Kidney glomerular epithelial cell (primary cell): ENCODE measurements at places on chromosomes 7 and 10.

GRCh38 chr7:12370249-12370648 lies 33.4 kb downstream of the VWDE start:
- no peak for DNase-seq

- DNase-seq: no peak
Observed at GRCh38 chr7:108604307-108605077, 34.8 kb downstream of the DNAJB9 start.

GRCh38 chr10:62534031-62534430 lies 159.9 kb downstream of the ZNF365 start:
- no peak for DNase-seq

DNA sequence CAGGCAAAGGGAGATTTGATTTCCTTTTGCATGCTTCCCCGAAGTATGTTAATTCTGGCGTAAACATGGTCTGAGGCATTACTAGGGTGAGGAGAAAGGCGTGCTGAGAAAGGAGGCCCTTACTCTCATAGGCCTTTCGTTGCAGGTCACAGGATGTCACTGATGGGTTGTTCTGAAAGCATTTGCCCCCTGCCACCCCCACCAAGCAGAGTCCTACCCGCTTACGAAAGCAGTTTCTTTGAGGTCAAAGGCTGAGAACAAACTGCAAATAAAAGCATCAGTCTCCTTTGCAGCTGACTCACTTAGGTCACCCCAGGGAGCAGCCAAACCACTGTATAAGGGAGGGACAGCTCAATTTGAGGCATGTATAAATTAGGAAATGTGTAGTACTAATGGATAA lies 57.1 kb downstream of the BPGM start:
- no peak for DNase-seq

DNA sequence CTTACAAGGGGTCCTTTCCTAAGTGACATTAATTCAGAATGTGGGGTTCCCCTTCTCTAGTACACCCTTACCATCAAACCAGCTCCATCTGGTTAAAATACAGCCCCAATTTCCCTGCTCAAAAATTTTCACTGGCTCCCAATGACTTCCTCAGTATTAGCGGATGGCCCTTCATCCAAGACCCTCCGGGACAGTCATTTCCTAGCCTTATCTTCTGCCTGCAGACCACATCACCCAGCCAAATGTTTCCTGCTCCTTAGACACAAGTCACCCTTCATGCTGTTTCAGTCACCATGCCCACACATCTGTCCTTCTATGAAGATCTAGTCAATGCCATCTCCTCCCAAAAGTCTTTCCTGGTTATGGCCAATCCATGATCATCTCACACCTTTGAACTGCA lies 45.2 kb downstream of the PARD3 start:
- DNase-seq: no peak

DNA sequence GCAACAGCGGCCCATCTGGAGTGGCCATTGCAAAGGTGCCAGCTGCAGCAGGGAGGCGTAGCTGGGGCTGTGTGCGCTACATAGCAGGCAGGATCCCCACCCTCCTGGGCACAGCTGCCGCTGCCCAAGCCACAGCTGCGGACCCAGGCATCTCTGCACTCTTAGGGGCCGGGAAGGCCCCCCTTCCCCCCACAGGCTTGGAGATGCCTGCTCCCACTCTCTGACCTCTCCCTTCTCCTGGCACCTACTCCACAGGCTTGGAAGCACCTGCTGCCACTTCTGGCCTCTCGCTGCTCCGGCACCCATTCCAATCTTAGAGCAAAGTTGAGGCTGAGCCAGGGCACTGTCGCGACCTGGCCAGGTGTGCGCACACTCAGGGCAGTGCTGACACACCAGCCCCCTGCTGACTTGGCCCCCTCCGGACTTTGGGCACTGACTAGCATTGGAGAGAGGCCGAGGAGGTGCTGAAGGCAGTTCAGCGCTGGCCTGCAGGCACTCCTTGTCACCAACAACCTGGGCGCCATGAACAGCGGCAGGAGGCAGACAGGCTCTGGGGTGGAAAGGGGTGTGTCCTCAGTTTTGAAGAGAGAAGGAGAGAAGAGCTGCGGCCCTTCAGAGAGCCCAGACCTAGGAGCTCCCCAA lies 18.4 kb downstream of the RBM48 start:
- DNase-seq: no peak

- no peak for DNase-seq
Observed at GRCh38 chr7:50690541-50691011, 92.1 kb downstream of the GRB10 start.
